ENCODE measurements at places on chromosomes 12 and 14.

DNA sequence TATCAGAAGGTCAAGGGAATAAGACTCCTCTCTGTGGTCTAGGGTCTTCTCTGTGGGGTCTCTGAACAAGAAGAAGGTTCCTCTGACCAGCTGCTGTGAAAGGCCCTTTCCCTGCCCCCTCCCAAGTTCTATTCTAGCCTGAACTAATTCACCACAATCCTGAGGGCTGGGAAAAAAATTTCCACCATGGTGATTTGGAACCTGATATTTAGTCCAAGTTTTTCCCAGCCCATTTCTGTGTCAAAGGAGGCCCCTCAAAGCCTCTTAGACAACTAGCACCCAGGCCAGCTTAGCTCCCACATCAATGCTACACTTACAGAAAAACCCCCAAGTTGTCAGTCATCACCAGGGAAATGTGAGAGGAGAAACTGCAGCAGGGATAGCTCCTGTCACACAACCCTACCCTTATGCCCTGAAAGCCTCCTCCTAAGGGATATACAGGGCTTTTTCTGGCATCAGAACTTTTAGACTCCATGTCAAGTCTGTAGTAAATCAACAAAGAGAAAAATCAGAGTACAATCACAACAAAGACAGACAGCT lies 4.5 kb downstream of the FMNL3 start:
- no peak for DNase-seq

DNA sequence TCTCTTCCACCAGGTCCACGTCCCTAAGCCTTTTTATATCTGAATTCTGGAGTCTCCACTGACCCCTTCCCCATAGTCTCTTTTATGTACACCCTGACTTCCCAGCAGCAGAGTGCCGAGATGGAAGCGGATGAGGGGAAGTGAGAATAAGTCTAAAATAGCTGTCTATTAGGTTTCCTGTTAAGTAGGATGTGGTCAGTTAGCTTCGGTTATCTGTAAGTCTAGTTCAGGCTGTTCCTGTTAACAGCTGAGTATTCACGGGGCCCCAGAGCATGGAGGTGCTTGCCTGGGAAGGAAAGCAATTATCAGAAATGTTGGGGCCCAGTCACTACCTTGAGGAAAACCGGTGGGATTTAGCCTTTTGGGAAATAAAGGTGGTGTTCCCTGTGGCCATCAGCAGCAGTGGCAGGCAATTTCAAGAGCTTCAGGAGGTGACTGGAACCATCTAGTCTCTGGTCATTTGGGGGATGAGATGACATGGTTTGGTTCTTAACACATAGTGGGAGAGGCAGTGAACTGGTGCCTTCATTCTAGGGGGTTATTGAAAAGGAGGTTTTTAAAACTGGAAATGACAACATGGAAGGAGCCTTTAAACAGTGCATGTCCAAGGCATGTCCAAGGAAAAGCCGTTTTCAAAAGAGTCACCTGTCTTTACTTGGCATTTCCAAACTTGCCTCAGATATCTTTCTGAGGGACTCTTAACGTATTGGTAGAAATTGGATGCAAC lies 21.8 kb downstream of the CHST11 start:
- no peak for DNase-seq

DNA sequence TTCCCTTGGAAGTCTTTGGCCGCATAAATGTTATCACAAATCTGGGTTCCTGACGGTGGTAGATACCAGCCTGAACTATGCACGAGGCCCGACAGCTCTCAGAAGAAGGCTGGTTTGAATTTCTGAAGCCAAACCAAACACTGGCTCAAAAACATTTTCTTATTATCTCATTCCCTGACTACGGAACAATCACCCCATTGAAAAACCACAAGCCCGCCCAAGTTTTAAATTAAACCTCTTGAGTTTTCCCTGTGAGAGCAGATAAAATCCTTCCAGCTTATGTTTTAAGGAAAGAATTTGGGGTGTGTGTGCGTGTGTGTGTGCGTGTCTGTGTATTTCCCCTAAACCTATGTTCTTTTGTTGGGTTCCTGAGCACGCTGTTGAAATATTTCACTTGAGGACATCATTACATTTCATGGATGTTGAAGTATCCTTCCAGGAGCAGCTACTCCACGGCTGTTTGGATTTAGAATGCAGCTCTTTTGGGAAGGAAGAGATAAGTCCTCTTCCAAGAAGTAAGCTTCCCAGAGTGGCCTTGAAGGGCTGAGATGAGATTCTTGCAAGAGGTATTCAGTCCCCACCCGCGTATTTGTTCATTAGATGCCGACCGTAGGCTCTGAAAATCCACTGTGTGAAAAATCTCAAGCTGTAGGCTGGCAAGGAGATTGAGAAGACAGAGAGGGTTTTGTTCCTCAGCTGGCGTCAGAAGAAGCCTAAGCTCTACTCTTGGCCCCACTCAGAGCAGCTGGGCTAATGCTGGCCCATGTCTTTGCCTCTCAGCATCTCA lies 131.0 kb upstream of the NCOR2 start:
- no peak for DNase-seq

DNA sequence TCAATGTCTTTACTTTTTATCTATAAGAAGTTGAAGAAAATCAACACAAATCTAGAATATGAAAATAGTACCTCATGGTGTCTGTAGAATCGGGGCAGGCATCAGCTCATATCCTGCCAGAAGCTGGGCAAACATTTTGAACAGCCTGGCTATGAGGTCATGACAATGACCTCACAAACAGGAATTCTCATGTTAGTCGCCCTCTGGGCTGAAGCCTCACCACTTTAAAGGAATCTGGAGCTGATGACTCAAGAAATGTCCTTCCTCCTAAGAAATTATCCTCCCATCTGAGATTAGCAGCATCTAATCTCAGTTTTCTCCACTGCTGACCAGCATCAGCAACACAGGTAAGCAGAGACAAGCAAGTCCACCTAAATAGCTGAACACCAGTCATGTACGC lies 27.1 kb downstream of the CLIP1 start:
- peak; percentile 73 for DNase-seq

DNA sequence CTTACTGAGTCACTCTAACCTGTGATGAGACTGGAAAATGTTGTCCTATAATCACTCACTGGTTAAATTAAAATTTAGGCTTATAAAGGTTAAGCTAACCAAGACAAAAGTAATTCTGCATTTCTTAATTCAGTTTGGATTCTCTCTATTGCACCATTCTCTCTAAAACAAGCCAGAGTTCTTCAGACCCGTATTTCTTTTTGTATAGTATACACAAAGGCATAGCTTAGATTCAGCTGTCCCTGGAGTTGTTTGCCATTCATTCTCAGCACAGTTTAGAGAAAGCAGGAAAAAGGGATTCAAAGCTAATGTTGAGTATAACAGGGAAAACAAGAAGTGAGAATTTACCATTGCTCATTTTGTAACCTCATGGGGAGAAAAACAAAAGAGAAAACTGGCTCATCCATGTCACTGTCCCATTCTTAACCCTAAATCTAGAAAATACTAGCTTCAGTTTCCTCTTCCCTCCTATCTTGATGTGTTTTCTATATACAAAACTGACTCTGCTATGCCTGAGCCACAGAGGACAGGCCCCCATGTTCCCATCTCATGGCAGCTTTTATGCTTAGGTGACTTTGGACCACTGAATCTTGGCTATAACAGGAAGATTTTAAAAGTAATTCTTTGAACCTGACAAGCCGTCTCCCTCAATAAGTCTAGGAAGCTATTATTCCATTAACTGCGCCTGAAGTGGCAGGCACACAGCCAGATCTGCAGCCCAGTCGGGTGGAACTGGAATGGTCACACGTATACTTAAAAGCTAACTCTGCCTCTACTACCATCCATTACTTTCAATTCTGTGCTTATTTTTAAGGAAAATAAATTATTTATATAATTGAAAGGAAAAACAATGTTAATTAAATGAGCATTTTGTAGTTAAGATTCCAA lies 7.0 kb downstream of the AREL1 start:
- DNase-seq = no peak

DNA sequence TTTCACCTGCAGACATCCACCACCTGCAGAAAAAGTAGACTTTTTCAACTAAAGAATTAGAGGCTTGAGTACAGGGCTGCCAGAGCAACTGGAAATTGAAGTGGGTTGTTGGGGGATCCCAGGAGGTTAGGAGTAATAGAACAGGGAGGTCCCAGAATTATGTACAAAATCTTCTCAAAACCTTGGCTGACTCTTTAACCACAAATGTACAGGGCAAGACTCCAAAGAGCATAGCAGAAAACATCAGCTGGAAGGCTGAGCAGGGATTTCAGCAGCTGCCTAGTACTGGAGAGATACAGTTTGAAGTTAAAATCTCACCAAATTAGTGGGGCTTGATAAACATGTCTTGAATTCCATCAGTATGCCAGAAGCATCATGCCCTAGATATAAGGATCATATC lies 191.6 kb downstream of the CRADD start:
- peak; percentile 51 for DNase-seq

- no peak for DNase-seq
Measured at GRCh38 chr12:107288414-107289127, 195.2 kb upstream of the CRY1 start.

DNA sequence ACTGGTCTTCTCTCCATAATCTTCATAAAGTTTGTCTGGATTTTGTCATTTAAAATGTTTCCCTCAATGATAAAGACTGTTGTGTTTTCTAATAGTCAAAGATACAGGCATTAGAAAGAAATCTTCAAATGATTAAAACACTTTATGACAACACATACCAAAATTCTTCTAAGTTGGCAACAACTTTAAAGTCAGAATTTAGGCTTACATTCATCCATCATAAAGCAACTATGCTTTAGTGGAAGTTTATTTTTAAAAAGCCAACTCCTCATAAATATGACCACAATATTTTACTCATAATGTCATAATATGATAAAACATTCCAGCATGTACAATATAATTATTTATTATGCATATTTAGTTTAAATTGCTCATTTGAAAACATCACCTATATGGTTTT lies 17.2 kb upstream of the CCER1 start:
- DNase-seq = no peak

- no peak for DNase-seq
Measured at GRCh38 chr12:117002051-117002817, 91.5 kb downstream of the FBXW8 start.

GRCh38 chr12:108360487-108360886 lies 21.4 kb upstream of the CMKLR1 start:
- DNase-seq = peak; percentile 31

DNA sequence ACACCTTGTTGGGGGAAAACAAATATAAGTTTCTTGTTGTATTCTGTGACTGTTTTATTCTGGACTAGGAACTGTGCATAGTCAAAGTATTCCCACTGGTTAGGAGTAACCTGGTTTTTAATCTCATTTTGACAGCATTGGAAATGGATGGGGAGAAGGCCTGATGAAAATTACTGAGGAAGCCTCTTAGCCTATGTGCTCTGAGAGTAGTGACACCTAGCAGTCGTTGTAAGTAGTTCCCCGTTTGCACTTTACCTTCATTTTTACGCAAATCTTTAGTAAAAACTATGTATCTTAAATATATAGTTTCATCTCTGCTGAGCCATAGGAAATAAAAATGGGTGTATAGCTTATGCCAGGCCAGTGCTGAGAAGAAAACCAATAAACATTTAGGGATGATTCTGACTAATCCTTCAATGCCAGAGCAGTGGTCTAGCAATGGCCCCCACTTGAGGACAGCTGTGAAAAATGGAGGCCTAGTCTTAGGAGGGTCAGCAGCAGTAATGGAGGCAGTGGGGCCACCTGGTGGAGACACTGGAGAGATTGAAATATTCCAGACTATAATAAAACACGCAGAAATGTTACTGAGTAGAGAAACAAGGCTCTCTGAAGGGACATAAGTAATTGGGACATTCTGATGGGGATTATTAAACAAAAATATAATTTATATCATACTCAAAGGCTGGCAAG lies 133.2 kb upstream of the NOVA1 start:
- peak; percentile 15 for DNase-seq

DNA sequence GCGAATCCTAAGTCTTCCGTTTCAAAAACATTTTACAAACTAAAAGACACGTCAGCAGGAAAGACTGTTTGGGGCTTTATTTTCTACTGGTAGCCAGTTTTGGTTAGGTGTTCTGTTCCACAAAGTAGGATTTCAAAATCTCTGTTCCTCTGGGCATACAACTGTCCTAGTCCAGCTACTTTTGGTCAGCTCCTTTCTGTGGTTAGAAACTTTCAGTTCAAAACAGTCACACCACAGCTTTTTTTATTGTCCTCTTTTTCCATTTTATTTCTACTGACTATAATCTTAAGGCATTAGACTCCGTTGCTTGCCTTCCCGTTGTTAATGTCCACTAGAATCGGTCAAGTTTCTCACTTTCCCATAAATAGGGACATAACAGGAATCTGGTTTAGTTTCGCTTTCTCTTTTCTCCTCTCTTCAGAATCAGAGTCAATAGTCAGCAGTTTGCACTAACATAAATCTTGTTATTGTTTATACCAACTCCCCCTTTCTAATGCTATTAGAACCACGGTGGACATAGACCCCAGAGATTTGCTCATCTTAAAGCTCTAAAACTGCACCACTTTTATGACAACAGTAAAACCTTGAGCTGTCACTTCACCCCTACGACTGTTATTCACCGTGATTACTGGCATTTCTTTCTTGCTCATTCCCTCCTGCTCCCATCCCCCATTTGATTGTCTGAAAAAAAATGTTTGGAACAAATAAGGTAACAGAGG lies 41.5 kb upstream of the NPAS3 start:
- DNase-seq = peak; percentile 36

DNA sequence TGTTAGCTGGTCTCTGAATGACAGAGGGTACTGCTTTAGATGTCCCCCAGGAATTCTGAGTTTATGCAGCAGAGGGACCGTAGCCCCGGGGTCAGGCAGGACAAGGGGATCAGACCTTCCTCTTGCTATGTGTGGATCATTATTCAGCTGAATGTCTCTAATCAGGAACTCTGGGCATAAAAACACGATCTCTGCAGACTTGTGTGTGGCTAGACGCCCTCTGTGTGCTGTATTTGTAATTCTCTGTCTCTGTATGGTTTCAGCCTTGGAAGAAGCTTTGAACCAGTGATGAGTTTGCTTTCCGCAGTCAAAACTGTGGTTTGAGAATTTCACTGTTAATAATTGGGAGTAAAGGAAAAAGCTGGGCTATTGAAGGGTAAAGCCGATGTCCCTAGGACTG lies 125.3 kb downstream of the ETV6 start:
- no peak for DNase-seq

GRCh38 chr12:46808317-46808716 lies 17.5 kb downstream of the SLC38A4 start:
- no peak for DNase-seq

- DNase-seq = peak; percentile 12
Measured at GRCh38 chr14:102500158-102500662, 9.4 kb downstream of the ANKRD9 start.

- DNase-seq = no peak
Measured at GRCh38 chr12:128338386-128339125, 71.6 kb downstream of the TMEM132C start.

- DNase-seq = no peak
Measured at GRCh38 chr12:4915752-4916151, 6.0 kb downstream of the KCNA1 start.

Data from HCEC 1CT (cell line).